ENCODE measurements at places on chromosomes 3 and 15.
A peak's percentile ranks its signal among the peaks of the same experiment; 100 is the strongest.

DNA sequence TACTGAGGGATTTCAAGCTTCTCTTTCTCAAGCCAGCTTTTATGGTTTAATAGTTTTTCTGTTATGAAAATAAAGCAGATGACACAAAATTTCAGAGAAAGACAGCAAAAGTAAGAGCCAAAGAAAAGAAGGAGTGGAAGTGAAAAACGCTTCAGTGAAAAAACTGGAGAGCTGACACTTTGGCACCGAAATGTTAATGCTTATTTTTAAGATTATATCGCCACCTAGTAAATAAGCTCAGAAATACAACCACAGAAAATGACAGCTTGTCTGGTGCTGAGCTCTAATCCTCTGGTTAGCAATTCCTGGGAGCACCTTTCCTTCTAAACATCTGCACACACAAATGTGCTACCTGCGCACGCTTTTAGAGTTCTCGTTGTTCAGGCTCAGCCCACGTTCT is 101.6 kb downstream of the ZPLD1 start:
- DNase-seq: peak; percentile 60

DNA sequence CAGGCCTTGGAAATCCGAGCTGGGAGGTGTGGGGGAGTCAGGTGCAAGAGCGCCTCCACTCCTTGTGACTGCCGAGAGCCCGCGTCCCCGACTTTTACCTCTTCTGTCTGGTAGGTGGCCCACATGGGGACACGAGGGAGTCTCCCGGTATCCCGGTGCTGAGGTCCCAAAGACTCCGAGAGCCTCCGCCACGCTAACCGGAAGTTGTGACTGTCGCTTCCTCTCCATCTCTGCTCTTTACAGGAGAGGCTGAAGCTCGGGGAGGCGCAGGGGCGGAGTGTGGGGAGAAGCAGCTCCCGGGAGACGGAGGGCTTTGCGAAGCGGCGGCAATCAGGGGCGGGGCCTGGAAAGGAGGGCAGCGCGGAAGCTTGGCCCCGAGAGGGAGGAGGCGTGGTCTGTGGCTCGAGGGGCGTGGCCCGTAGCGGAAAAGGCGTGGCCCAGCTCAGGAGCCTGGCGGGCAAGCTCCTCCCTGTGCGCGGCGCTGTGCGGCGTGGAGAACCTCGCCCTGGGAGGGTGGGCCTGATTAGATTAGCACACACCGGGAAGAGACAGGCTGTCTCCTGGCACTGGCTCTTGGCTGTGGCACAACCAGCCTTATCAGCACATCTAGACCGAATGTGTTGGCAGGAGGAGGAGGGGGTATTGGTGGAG is 143.9 kb downstream of the GABRB3 start:
- DNase-seq: peak; percentile 69

GRCh38 chr3:152293347-152294006 is 24.7 kb downstream of the MBNL1 start:
- DNase-seq: no peak

GRCh38 chr3:148992027-148992634 is 791 bp downstream of the GYG1 start:
- peak; percentile 46 for DNase-seq

- DNase-seq: no peak
Measured at GRCh38 chr15:90042356-90042755, 41.2 kb downstream of the ZNF710 start.

- no peak for DNase-seq
Measured at GRCh38 chr3:180048103-180048502, 11.4 kb upstream of the PEX5L start.

DNA sequence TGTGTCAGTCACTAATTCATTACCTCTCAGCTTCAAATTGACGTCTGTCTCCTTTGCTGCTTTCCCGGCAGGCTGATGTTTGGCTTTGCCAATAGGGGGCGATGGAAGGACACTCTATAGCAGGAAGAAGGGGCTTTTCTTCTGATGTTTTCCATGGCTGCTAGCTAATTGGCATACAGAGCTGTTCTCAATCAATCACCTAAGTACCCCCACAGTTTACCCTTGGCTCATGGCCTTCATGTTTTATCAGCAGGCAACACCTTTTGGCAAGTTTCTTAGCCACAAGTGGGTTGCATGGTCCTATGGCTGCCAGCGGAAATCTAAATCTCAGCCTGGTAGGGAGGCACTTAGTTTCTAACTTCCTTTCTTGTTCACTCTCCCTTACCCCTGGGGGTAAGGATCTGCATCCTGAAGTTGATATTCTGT is 45.0 kb downstream of the ESYT3 start:
- DNase-seq: peak; percentile 55

Measured in kidney tubule cell (primary cell).